ENCODE measurements at places on chromosomes 7 and 10.
A peak's percentile ranks its signal among the peaks of the same experiment; 100 is the strongest.

GRCh38 chr10:89651205-89651915, 6.3 kb upstream of the PANK1 start:
- DNase-seq = no peak

GRCh38 chr10:110754375-110755105, 110.4 kb downstream of the RBM20 start:
- DNase-seq = no peak

- no peak for DNase-seq
Observed at GRCh38 chr10:115092555-115093285, 445 bp upstream of the ATRNL1 start.

- no peak for DNase-seq
Observed at GRCh38 chr7:45460379-45460778, 113.8 kb upstream of the ADCY1 start.

- no peak for DNase-seq
Observed at GRCh38 chr7:133064082-133064820, 17.6 kb downstream of the CHCHD3 start.

DNA sequence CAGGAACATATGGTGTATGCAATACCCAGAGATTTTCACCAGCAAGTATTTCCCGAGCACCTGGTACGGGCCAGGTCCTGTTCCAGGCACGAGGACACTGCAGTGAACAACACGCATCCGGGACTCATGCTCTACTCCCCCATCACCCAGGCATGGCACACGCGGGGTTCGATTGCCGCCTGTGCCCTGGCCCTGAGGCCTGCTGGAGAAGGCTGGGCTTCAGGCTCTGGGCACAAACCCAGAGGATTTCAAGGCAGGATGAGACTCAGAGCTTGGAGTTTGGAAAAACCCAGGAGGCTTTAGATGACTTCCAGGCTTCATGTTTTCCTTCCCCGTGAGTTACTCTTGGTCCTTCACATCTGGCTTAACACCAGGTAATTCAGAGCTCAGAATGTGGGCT, 143.5 kb downstream of the NEURL1 start:
- DNase-seq = no peak

DNA sequence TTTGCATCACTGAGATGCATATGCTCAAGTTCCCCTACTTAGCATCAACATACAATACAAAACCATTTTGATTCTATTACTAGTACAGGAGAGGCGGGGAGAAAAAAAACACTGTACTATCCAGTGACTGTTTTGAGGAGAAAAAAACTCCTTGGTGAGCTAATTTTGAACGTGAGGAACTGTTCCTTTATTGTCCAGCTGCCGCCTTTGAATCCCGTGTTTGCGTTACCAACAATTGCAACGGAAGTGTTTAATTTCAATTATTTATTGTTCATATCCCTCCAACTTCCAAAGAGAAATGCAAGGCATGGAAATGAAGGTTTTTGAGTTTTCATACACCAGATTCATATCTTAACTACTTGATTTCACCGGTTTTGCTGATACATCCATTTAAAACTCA, 66.4 kb upstream of the ARHGAP21 start:
- no peak for DNase-seq

GRCh38 chr7:849145-849544, 16.9 kb downstream of the SUN1 start:
- no peak for DNase-seq

- peak; percentile 14 for DNase-seq
Observed at GRCh38 chr7:31373337-31374289, 33.1 kb upstream of the NEUROD6 start.

DNA sequence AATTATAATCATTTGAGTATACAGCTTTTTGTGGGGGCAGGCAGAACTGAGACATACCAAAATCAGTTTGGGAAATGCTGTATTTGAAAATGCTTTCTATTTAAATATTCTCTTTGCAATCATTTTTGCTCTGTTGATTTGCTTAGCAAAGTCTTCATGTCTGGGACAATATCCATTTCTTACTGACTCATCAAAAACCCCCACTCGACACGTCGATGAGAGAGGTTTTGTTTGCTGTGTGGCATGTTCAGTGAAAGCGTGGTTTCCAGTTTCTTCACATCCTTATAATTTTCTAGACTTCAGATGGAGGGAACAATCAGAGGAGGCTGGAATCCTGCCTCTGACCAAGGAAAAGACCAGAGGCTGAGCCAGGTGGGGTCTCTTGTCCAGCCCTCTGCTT, 28.9 kb downstream of the HTRA1 start:
- DNase-seq = no peak

DNA sequence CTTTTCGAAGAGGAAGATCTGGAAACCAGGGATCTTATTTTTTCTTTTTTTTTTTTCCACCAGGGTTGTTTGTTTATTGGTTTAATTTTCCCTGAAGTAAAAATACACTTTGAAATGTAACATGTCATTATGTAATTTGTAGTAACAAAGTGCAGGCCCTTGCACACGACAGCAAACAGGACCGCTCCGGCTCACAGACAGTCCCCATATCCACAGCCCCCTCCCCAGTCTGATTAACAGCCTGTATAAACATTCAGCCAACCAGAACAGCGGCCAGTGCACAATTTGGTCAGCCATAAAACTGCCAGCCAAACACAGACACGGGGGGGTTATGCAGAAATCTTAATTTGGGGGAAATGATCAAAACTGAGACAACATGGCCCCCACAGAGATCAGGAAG, 431.6 kb upstream of the NPVF start:
- DNase-seq = no peak

DNA sequence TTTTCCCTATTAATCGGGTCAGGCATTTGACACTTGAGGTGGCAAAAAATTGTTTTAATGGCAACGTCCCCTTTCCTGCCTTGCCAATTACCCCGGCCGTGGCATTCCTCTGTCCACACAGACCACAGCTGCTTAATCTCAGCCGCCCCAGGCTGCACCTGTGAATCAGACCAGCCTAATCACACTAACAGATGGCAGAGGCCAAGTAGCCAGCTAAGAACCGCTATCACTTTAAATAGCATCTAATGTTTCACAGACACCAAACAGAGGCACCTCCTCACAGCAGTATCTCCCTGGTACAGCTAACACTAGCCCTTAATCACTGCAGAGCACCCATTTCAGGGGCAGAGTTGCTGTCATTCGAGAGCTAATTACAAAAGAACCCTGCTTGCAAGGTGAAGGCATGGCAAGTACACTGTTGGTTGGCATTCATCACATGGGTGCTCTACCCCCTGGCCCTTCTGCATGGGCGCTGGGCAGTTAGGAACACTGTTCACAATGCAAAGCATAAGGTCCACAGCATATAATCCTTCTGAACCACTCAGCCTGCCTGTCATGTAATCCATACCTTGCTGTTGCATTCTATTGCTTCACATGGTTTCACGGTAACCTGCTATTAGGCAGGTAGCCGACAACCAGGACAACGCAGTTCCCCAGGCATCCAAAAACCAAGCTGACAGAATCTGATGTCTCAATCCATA, 38.8 kb downstream of the FGFR2 start:
- DNase-seq = no peak

- DNase-seq = no peak
Observed at GRCh38 chr7:116280803-116281202, 70.5 kb downstream of the TES start.

- DNase-seq = peak; percentile 16
Observed at GRCh38 chr7:129790136-129790535, 162.6 kb downstream of the UBE2H start.

DNA sequence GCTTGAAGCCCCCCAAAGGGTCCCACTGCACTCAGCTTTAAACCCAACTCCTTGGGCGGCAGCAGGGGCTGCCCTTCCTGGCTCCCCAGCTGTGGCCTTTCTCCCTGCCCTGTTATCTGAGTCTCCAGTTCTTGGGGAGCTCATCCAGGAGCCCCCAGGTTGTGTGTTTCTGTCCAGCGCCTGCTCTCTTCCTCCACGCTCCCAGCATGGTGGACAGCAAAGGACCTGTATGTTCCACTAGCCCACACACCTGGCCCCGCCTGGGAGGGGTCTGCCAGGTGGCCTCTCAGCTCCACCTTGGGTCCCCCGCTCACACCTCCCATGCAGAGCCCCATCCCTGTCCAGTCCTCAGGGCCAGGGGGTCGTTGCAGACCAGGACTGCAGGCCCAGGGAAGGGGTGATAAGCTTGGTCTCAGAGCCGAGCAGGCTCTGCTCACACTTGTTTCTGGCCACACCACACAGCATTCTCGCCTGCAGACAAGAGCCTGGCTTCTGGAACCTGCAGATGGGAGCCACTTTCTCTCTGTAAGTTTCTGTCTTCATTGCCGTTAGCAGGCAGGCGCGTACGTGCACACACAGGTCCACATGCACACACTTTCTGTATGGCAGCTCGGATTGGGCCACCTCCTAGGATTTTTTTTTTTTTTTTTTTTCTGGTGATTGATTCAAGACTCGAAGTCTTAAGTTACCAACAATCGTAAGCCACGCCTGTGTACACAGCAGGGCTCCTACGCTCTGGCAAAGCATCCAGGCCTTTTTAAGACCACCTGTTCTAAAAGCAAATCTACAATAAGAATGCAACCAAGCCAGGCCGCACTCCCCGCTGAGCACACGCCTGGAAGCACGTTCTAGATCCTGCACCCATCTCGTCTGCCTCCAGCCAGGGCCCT, 104.6 kb downstream of the CYTH3 start:
- DNase-seq = no peak

GRCh38 chr7:151276666-151277590, 28.4 kb upstream of the SMARCD3 start:
- DNase-seq = peak; percentile 31

GRCh38 chr10:114940735-114941134, 2.7 kb downstream of the TRUB1 start:
- no peak for DNase-seq

GRCh38 chr7:1535701-1536454, 5.4 kb downstream of the MAFK start:
- no peak for DNase-seq

DNA sequence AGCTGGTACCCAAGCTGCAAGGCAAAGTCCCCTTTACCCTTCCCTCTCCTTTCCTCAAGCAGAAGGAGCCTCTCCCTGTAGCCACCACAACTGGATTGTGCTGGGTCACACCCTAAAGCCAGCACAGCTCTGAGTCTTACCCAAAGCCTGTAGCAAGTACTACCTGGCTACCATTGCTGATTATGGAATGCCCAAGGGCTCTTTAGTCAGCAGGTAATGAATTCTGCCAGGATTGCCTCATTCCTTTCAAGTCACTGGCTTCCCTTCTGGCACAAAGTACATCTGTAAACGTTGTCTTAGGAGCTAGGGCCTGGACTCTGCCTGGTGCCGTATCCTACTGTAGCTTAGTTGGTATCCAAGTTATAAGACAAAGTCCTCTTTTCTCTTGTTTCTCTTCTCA, 52.0 kb downstream of the FAS start:
- DNase-seq = no peak

DNA sequence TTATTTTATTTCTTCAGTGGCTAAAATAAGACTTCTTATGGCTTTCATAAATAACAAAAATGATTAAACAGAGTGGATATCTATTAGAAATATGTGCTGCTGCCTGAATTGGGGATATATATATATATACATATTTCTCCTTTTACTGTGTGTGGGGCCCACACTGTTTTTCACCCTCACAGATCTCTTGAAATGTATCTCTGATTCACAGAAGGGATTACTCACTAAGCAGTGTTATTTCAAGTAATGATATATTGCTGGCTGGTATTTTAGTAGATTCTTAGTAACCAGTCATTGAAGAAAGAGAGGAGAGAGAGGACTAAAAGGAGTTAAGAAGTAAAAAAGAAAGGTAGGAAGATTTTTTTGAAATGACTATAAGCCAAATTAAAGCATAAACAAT, 308.6 kb upstream of the NRP1 start:
- peak; percentile 72 for DNase-seq

DNA sequence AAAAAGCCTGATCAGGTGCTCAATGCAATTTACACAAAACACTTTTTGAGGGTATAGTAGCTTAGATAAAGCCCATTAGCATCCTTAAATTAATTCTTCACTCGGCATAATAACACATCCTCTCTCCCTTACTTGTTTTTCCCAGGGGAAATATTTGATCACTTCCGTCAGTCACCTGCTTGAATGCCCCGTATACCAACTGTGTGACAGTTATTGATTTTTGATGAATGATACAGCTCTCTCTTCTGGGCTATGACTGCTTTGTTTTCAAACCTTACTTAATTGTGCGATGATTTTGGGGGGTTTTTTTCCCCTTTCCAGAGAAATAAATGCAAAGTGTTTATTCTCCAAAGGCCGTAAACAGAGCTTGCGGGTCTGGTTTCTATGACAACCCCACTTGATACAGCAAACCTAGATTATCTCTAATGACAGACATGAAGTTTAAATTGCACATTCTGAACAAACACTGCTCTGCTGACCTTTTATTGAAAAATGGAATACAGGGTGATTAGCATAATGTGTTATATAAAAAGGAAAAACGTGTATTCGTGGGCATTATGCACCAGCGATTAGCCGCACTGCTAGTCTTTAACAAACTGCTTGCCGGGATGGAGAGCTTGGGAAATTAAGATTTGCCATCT, 78.4 kb upstream of the NANOS1 start:
- DNase-seq = no peak

DNA sequence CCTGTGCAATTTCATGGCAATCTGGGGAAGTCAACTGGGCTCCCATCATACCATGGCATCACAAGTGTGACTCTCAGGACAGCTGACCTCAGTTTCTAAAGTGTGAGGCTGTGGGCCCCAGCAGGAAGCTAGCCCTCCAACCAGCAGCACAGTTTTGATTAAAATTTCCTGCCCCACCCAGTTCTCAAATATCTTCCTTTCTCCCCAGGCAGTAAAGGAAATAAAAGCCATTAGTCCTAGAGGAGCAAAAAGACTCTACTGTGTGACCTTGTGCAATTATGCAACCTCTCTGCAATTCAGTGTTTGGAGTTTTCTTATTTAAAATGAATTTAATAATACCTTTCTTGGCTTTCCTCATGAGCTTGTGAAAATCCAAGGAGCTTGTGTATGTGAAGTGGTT, 143.1 kb upstream of the CDCA7L start:
- no peak for DNase-seq

- DNase-seq = no peak
Observed at GRCh38 chr7:31663072-31663471, 23.9 kb upstream of the PPP1R17 start.

GRCh38 chr10:78199005-78199725, 165.5 kb downstream of the RPS24 start:
- no peak for DNase-seq

GRCh38 chr10:117096599-117097201, 41.4 kb downstream of the VAX1 start:
- DNase-seq = no peak

GRCh38 chr10:110209454-110209925, 2.1 kb downstream of the MXI1 start:
- peak; percentile 68 for DNase-seq

DNA sequence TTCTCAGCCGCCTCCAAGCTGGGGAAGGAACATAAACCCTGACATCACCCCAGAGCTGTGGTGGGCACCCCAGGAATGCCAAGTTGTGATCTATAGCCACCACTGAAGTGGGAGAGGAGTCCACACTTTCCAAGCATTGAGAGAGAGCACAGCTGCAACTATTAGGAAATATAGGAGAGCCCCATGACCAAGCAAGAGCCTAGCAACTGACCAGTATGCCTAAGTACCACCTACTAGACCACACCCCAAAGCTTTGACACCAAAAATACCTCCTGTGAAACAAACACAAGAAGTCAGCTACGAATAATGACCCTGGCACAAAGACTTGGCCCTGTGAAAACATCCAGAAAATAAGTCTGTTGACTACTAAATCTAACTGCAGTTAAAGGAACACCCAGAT, 804.1 kb upstream of the IGFBP3 start:
- DNase-seq = no peak
